Activated CD4-positive, alpha-beta T cell treated with anti-CD3 and anti-CD28 coated beads for 48 hours (primary cell): ENCODE measurements at places on chromosomes 2 and 18.
A peak's percentile ranks its signal among the peaks of the same experiment; 100 is the strongest.

DNA sequence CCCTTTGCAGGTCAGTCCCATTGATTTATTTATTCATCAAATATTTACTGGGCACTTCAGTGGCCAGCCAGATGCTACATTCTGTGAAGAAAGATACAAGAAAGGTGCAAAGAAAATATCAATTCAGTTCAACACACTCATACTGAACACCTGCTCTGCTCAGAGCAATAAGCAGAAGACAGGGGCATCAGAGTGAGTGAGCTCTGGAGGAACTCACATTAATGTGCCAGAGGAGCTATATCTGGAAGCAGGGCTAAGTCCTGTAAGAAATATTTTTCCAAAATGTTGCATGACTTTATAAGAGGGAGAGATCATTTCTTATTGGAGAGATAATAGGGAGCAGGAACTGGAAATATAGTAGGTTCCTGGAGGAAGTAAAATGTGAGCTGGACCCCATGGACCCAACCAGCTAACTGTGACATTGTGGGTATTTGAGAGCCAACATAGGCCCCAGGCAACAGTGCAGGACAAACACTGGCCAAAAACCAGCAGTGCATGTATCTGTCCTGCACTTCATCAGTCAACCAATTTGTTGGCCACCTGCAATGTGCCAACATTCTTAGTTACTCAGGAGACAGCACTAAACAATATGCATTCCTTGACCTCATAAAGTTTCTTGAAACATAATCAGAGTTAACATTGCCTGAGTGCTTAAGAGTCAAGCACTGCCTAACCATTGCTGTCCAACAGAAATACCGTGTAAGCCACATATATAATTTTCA is 102.7 kb upstream of the PTPRM start:
- no peak for DNase-seq

- peak; percentile 50 for DNase-seq
These were observed 67.7 kb downstream of the PDCL3 start for GRCh38 chr2:100630473-100630977.

DNA sequence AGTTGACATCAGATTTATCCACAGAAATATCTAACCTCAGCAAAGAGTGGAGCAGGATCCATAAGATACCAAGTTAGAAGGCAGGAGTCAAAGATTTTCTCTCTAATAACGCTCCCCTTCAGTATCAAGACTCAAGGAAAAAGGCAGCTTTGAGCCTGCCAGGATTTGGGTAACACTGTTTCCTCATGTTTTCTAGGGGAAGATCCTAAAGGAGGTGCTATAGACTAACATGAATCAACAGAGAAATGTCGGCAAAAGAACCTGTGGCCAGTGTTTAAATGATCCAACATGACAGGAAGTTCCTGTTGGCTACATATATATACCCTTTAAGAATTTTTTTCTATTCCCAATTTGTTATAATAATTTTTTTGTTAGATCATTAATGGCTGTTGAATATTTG is 402.3 kb downstream of the TGIF1 start:
- DNase-seq, result no peak

DNA sequence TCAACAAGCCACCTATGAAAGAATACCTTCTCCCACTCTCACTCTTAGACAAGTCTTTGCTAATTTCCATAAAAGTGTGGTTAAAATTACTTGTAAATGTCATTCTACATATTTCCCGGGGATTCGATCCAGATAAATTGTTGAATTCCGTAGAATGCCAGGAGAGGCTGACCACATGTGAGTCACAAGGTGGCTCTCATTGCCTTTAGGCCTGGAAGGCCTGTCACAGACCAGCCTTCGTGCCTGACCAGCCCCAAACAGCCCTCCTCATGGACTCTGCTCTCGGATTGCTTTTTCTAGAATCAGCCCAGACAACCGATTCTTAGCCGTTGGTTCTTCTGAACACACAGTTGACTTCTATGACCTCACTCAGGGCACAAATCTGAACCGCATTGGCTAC is 86.0 kb downstream of the RTN4 start:
- DNase-seq, result no peak

DNA sequence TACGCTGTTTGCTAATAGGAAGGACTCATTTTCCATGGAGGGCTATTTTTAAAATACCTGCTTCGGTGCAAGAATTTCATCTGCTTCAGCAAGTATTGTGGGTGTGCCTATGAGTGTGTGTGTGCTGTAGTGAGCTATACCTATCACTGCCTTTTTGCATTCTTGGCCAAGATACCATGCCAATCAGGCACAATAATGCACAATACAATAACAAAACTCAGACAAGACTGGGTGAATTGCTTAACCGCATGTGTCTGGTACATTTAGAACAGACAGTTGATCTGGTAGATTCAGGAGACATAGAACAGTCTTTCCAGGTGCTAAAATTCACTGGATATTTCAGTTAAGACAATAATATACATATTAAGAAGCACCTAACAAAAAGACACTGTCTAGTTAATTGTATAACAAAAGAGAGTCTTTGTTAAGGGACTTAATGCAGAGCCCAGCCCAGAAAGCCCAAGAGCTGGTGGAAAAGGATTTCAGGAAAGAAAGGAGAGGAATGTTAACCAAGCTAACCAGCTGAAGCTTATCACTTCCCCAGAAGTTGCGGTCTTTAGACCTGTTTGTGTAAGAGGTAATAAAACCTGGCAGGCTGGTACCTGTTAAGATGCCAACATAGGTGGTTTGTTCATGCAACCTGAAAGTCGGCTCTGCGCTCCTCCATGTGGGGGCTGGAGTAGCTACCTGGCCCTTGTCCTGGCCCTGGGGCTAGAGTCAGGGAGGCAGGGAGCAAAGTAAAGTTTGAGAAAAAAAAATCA is 153.3 kb upstream of the RBMS1 start:
- no peak for DNase-seq

GRCh38 chr2:162928356-162928755 is 89.8 kb upstream of the KCNH7 start:
- no peak for DNase-seq

DNA sequence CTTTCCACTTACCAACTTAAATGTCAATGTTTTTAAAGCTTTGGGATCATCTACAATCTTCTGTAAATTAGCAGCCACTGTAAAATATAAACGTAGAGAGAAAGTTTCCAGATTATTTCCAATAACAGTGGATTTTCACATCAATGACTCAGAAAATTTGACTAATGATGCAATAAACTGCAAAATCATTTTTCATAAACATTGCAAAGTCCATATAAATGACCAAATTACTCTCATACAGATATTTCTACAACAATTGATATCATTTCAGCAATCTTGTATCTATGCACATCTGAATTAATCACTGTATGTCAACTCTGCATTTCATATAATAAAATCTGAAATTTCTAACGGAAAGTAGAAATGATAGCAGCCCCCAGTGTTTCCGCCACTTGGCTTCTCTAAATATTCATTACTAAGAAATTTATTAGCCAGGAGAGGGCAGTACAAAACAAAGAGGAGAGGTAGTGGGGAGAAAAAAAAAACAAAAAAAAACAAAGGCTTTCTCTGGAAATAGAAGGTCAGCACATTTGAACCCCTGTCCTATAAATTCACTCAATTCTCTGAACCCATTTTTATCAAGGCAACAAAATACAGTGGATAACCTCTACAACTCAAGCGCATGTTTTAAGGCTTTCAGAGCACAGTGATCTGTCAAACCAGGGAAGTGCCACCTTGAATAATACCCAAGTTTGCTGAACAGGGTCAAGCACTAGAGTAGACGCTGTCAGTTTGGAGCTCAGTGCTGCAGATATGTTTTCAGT is 282.6 kb downstream of the STK39 start:
- no peak for DNase-seq

GRCh38 chr2:133148187-133148586 is 420.1 kb downstream of the NCKAP5 start:
- no peak for DNase-seq
